Stimulated activated CD4-positive, alpha-beta T cell treated with anti-CD3 and anti-CD28 coated beads, Interleukin-1b, Interleukin-23, amount 100 ng/mL, for 4 hours (primary cell): ENCODE measurements at places on chromosomes 4 and X.
A peak's percentile ranks its signal among the peaks of the same experiment; 100 is the strongest.

GRCh38 chr4:105966051-105966450 lies 70.8 kb downstream of the NPNT start:
- no peak for DNase-seq

GRCh38 chr4:138334346-138335016 lies 92.3 kb upstream of the SLC7A11 start:
- DNase-seq = no peak

- no peak for DNase-seq
These were observed 16.6 kb downstream of the HTRA3 start for GRCh38 chr4:8285976-8286718.

DNA sequence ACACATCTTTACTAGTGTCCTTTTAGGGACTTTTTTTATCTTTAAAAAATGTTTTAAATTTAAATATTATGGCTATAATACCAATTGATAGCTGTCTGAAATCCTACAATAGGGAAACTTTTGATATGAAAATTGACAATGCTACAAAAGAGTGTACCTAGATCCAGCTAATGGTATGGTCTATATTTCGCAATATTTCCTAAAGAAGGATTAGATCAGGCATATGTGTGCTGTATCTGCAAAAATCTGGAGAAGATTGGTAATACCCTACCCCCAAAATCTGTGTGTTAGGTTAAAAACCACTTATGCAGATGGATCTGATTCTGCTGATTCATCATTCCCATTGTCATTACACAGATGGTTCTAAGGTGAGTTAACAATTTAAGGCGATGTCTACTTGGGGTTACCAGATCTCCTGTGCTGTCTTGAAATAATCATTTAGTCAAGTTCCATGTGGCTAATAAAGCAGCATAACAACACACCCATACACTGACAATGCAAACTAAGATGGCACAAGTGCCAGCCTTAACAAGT lies 137.1 kb downstream of the GASK1B start:
- DNase-seq = no peak

GRCh38 chr4:93469560-93469959 lies 359.0 kb upstream of the ATOH1 start:
- no peak for DNase-seq

GRCh38 chr4:153502584-153502983 lies 36.4 kb downstream of the TMEM131L start:
- no peak for DNase-seq

DNA sequence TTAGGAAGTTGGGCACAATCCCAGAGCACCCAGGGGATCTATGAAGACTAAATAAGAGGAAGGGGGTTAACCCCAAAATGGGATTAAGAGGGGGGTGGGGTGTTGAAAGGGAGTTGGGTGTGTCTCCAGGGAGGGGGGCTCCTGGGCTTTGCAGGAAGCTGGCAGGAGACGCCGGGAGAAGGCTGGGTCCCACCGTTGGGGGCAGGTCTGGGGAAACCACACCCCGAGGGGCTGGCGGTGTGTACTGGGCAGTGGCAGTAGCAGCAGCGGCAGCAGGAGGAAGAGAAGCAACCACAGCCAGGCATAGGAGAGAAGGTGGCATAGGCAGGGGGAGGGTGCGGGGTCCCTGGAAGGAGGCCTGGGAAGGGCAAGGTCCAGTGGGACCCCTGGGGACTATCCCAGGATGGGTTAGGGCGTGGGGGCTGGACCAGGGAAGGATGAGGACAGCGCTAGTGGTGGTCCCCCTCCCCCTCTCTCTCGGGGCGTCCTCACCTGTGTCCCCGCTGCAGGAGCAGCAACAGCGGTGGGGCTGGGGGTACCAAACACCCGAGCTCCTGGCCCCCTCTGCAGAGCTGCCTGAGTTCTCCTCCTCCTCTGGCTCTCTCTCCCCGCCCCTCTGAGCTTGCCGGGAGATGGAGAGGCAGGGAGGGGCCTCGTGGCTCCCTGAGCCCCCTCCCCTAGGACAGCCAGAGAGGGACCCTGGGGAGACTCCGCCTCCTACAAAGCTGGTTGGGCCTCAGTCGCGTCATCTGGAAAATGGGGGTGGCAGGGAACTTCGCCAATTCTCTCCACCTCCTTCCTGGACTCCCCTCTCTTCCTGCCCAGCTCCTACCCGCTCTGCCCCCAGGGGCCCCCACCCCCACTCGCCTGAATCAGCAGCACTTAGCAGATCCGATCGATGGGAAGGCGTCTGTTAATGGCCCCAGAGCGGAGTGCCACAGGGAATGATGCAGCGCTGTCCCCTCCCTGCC lies at the start of gene KCND1:
Gene KCND1, minus strand, starts transcription at position 596 of the 971 bp plus-strand sequence. CDS start 1,573 bp downstream, outside the sequence.
- peak; percentile 6 for DNase-seq

DNA sequence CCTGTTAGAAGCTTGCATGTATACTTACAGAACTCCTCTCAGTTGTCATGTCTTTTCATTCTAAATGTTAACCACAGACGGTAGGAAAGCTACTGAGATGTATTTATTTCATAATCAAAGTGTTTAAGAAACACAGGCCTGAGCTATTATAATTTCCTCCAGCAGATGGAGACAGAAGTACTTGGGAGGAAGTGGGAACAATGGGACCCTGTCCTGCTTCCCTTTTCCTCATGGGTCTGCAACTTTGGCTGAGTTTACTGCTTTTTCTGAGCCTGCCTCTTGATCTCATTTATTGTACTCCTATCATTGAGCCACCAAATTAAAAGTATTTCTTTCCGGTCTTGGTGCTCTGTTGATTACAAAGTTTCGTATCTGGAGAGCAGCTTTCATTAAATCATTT lies 67.7 kb upstream of the SPANXN2 start:
- no peak for DNase-seq

GRCh38 chr4:107711831-107712230 lies 8.2 kb downstream of the PAPSS1 start:
- no peak for DNase-seq

- no peak for DNase-seq
These were observed 41.0 kb upstream of the PITX2 start for GRCh38 chr4:110663738-110664444.

DNA sequence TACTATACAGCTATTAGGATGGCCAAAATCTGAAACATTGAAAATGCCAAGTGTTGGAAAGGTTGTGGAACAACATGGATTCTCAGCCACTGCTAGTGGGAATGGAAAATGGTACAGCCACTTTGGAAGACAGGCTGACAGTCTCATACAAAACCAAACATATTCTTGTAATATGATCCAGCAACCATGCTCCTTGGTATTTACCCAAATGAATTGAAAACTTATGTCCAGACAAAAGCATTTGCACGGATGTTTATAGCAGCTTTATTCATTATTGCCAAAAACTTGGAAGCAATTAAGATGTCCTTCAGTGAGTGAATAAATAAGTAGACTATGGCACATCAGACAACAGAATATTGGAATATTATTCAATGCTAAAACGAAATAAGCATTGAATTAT lies 105.8 kb upstream of the DCLK2 start:
- no peak for DNase-seq

GRCh38 chrX:4043951-4044350 lies 330.5 kb upstream of the PRKX start:
- no peak for DNase-seq

GRCh38 chrX:149151805-149152757 lies 353.0 kb downstream of the IDS start:
- DNase-seq = no peak

DNA sequence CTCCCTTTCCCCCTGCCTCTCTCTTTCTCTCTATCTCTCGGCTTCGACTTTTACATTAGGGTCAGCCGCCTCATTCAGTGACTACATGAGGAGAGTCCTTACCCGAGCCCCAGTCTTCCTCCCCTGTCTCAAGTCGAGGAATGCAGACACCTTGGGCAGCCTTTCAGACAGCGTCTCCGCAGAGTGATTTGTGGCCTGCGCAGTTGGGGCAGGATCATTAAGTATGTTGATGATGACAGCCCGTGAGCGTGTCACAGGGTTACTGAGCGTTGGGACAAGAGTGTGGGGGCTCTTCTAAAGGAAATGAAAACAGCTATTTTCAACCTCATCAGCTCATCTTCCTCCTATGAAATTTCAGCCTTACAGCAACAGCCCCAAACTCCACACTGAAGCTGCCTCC lies 312.1 kb upstream of the GATB start:
- DNase-seq = no peak

DNA sequence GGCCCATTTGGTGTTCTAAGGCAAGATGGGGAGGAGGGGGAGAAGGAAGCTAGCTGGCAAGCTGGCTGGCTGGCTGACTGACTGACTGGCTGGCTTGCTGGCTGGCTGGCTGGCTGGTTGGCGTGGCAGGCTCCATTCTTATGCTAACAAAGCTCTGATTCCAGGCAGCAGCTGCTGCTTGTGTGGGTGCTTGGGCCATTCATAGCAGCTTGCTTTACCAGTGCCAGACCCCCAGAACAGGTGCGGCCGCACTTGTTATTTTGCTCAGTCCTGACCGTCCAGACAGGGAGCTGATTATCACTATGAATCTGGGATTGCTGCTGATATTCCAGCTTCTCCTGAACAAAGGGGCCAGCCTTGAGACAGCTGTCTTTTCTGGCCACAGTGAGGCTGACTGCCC lies 131.2 kb upstream of the PAK3 start:
- DNase-seq = no peak

GRCh38 chrX:110987292-110987691 lies 108.7 kb upstream of the PAK3 start:
- no peak for DNase-seq

DNA sequence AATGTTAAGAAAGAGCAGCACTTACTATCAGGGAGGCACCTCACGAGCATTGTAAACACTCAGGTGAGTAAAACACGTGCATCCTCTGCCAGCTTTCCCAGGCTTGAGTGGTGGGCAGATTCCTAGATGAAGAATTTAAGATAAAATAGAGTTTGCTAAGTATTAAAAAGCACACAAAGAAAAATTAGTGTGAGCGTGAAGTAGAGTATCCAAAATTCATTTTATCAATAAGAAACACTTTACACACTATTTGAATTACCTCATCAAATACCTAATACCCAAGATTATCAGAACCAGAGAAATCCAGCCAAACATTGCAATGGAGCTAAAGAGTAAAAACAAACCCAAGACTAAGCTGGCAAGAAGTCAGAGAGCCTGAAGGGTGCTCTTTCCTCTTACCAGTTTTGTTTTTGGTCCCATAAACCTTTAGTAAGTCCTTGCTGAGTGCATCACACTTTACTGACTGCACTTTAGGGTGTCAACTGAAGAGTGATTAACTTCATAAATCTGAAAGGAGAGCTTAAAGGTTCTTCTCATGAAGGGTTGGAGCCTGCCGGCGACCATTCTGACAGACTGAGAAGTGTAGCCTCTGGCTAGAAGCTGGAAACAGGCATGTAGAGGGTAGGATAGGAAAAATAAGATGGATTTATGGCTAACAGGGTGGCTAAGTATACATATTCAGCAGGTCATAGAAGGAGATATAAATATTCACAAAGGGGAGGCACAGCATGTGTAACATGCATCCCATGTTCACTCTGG lies 151.1 kb downstream of the SLC7A11 start:
- no peak for DNase-seq

DNA sequence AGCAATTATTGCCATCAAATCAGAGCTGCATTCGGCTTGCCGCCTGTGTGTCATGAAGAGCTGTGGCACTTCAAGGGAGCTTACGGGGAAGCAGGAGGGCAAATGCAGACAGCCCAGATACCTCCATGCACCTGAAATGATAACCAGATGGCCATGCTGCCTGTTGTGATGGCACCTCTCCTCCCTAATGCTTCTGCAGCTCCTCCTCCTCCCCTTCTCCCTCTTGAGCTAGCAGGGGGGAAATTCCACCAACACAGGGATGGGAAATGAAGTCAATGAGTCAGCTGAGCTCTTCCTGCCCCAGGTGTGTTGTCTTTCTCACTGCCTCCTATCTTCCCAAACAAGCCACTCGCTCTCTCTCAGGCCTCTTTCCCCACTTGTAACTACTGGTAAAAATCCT lies 565.0 kb downstream of the BCOR start:
- DNase-seq = no peak

GRCh38 chr4:185235843-185236503 lies 26.6 kb downstream of the SNX25 start:
- no peak for DNase-seq
